Activated CD8-positive, alpha-beta memory T cell treated with anti-CD3 and anti-CD28 coated beads, Interleukin-2, amount 50 U/mL, for 48 hours (primary cell): ENCODE measurements at places on chromosomes 7 and 10.

DNA sequence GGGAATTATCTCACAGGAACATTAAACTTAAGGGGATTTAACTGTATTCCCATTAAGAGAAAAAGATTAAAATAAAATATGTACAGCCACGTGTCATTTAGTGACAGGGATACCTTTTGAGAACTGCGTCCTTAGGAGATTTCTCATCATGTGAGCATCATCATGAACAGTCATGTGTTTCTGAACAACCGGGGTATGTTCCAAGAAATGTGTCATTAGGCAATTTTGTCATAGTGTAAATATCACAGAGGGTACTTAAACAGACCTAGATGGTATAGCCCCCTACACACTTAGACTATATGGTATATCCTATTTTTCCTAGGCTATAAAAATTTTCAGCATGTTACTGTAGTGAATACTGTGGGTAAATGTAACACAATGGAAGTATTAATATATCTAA is 840.3 kb downstream of the CNTNAP2 start:
- no peak for DNase-seq

GRCh38 chr7:142796001-142796500 is 25.3 kb downstream of the PRSS2 start:
- DNase-seq: no peak

DNA sequence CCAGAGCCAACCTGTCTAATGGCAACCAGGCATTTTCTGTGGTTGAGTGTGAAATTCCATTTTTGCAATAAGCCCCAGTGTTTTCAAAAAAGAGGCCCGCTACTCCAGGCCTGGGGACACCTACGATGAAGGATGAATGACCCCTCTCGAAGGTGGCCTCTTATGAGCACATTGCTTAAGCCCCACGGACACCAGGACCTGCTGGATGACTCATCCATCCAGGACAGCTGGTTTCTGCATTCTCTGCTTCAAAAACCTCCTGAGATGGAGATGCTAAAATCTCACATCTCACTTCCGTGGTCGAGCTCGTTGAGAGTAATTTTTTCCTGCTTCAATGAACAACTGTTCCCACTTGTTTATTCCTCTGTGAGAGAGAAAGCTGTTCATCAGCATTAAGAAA is 150.2 kb upstream of the FZD8 start:
- DNase-seq: no peak

GRCh38 chr10:120495226-120496009 is 38.4 kb downstream of the PLPP4 start:
- DNase-seq: no peak

DNA sequence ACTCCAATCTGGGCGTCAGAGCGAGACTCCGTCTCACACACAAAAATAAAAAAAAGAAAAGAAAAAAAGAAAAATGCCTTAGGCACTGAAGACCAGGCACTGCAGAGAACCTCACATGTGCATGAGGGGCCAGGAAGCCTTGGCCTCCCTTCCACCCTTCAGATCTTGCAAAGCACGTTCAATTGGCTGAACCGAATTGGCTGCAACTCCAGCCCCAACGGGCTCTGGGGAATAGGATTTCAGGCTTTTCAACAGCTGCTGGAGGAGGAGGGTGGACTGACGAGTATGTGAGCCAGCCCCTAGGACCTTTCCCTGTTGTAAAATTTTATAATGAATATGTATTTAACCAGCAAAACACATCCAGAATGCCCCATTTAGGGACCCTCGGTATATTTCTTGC is 16.7 kb downstream of the TMEM120A start:
- DNase-seq: no peak

- DNase-seq: no peak
These were observed 35.9 kb upstream of the CYP2C9 start for GRCh38 chr10:94902570-94902969.

DNA sequence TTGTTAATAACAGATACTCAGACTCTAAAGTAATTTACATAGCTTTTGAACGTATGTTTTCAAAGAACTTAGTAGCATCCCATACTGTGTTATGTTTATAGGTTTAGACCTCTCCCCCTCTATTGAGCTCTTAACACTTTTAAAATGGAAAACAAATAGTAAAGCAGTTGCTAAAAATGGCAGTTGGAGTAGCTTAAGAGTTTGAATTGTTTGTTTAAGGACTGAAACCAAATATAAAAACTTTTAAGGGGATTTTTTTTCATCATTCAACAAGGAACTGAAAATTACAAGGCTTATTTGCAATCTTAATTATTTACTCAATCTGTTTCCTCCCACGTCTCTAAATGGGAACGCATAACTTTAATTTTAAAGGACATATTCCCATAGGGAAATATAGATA is 1.6 kb upstream of the SPAG6 start:
- no peak for DNase-seq

DNA sequence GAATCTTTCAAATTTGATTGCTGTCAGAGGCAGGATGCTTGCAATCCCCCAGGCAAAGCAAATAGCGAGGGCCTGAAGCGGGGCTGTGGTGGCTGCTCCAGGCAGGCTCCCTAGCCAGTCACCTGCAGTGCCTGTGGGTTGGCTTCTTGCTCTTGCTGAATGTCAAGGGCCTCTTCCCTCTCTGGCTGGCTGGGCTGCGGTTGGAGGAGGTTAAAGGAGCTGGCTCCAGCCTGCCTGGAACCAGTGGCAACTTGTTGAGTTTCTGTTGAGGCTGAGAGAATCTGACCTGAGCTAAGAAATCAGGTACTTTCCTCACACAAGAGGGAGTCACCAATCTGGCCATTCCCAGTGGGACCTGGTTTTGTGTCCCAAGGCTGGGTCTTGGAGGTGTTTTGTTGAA is 134.7 kb downstream of the TMEM178B start:
- no peak for DNase-seq

DNA sequence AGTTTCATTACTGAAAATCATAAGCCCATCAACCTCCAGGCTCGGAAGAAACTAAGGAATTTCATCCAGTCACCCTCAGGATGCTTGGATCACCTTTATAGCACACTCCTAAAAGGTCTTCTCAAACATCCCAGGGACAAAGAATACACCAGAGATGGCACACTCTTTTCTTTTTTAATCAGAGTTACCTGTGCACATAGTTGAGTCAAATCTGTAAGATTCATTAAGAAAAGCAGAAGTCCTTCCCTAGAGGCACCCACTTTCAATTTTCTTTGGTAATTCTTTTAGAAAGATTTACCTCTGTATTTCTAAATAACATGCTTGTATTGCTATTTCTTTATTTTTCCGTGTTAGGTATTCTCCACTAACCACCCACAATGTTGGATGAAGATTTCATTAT is 50.6 kb upstream of the IL6 start:
- DNase-seq: no peak

DNA sequence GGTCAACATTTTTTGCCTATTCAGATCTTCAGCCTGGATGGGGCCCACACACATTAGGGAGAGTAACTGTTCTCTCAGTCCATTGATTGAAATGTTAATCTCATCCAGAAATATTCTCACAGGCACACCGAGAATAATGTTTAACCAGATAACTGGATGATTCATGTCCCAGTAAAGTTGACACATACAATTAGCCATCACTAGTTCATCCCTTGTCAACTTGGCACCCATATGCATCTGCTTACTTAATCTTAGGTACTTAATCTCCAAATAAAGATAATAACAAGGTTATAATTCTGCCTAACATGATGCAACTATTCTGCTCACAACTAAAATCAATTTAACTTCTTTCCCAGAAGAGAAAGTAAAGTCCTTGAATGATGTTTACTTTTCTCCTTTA is 502.6 kb downstream of the ADRA2A start:
- DNase-seq: no peak

GRCh38 chr10:8069627-8070026 is 15.1 kb downstream of the GATA3 start:
- no peak for DNase-seq

DNA sequence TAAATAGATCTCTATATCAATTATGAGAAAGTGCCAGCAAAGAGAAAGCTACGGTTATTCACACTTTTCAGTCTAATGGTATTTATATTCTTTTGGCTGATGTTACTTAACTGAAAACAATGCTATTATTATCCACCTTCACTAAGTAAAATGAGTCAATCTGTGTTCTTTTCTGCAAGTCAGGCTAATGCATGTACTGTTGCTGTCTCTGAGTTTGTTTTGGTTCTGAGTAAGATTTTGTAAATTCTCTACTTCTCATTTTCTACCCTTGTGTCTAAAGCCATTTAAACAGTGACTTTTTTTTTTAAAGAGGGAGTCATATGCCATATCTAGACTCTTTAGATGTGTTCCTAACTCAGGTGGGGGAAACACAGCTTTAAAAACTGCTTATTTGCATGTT is 7.5 kb downstream of the VWC2 start:
- DNase-seq: no peak

DNA sequence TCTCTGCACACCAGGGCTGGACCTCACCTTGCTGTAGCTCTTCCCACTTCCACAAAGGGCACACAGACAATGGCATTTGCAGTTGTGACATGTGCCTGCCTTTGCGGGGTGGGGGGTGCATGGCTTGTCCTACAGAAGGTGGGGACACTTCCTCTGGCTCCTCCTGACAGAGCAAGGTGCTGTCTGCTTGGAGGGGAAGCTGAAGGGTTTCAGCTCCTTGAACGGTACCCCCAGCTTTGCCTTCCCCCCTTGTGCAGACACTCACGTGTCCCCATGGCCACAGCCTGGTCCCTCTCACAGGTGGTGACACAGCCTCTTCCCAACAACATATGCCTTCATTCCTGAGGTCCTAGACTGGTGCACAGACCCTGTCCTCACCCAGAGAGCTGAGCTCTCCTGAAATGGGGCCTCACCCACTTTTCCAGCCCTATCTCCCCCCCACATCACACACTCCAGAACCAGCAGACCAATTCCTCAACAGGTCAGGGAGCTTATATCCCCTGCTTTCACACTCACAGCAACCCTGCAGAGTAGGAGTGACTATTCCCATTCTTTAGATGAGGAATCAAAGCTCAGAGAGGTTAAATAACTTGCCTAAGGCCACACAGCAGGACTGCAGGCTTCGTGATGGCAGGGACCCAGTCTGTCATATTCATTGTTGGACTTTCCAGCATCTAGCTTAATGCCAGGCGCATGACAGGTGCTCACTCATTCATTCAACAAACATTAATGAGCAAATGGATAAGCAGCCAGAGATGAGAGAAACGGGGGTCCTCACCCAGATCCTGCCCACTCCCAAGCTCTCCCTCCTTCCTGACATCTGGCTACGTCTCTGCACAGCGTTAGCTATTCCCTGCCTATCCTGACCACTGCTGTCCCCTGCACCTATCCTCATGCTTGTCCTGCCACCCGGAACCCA is 44.4 kb downstream of the PARP12 start:
- no peak for DNase-seq

DNA sequence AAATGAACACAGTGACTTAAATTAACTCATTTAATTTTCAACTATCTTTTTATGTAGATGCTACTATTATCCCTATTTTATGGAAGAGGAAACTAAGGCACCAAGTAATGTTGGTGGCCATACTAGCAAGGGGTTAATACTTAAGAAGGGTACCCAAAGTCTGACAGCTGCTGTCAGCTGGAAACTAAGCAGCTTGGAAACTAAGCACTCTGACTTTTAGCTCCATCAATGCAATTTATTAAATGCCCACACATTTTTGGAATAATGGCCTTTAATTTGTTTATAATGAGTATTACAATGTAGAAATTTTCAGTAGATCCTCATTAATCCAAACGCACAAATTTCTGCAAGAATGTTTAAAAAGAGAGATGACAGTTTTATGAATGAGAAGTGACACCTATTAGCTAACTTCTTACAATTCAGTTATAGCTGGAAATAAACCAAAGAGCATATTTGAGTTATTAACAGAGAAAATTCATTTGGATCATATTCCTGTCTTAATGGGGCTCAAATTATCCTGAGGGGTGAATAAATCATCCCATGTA is 483.1 kb upstream of the MBL2 start:
- DNase-seq: no peak

GRCh38 chr10:130656582-130657133 is 520.5 kb downstream of the GLRX3 start:
- no peak for DNase-seq

- DNase-seq: no peak
These were observed 156.2 kb downstream of the PLPP4 start for GRCh38 chr10:120613180-120613579.

- DNase-seq: no peak
These were observed 115.1 kb downstream of the FRMD4A start for GRCh38 chr10:14215641-14216040.

DNA sequence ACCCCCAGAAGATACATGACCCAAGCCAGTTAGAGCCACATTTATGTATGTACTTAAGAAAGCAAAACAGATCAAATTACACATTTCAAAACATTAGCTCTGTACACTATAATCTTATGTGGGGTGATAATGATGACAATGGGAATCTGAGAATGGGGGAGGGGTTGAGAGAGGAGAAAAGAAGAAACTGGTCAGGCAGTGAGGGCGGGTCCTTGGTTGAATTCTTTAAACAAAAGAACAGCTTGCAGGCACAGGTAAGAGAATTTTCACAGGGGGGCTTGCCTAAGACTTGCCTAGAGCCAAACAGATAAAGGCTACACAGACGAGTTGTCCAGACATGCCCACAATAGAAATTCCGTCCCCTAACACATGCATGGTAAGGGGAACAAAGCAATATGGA is 76.8 kb upstream of the PTER start:
- DNase-seq: no peak

DNA sequence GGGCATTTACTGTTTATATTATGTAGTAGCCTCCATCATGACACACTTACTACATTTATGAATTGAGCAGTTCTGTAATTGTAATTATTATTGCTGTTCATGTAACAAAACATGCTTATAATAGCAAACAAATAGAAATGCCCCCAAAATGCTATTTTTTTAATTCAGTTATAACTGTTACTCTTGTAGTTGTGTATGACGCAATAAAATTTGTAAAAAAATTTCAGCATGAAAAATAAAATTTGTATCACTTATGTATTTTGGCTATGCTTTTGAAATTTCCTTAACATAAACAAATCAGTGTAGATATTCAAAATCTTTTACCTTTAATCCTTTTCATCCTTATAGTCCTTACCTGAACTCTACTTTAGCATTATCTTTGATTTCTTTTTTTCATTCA is 25.9 kb downstream of the TMEM106B start:
- no peak for DNase-seq

DNA sequence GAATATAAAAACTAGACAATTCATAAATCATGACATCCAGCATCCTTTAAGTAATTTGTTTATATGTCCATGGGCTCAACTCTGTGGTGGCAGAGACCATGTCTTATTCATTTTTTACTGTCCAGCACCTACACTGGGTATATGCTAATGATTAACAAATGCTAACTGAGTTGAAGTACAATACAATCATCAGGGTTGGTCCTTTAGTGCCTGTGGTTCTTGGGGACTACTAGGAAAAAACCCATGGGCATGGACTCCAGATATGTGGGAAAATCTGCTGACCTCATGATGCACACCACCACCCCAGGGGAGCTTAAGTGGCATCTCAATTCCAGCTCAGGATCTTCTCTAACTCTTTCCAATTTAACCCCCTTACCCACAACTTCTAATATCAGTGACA is 85.3 kb upstream of the YAE1 start:
- no peak for DNase-seq

DNA sequence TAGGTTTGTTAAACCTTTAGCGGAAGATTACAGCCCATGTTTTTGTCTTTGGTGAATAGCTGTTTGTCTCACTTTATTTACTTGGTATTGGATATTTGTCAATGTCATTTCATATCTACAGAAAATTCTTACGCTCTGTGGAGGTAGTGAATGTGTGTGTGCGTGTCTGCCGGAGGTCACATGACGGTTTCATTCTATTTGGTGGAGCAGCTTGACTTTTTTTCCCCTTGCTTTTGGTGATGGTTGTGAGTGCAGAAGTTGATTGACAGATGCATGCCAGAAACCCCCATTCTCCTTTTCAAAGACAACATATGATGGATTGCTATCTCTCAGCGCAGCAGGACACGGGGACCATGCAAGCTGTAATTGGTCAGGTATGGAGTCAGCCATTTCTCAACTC is at the start of gene POU6F2:
Gene POU6F2 (plus strand): TSS at position 225 of the 400 bp plus-strand sequence. CDS start 45 bp downstream, at position 270.
- no peak for DNase-seq
